Activated T-helper 9 cell treated with anti-CD3 and anti-CD28 coated beads, Interleukin-2, amount 50 U/mL, for 16 hours (primary cell): ENCODE measurements at places on chromosomes 5 and 9.
A peak's percentile ranks its signal among the peaks of the same experiment; 100 is the strongest.

DNA sequence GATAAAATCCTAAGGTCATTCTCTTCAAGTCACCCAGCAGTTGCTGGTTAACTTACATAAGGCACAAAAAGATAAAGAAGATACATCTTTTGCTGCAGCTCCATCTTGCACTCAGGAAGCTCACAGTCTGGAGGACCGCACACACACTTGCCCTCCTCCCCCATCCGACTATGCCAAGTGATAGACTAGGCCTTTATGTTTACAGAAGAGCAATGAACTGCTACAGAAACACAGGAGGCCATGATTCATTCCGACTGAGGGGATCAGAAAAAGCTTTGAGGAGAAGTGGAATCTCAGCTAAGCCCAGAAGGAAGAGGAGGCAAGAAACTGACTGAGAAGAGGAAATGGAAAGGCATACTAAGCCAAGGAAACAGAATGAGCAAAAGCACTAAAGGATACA is 17.4 kb downstream of the NRG2 start:
- no peak for DNase-seq

- DNase-seq: no peak
These were observed 155.5 kb downstream of the TENT4A start for GRCh38 chr5:6868575-6869215.

GRCh38 chr9:111178331-111179055 is 140.2 kb upstream of the LPAR1 start:
- DNase-seq: no peak

- no peak for DNase-seq
These were observed 1877.3 kb upstream of the ACO1 start for GRCh38 chr9:30507166-30507565.

DNA sequence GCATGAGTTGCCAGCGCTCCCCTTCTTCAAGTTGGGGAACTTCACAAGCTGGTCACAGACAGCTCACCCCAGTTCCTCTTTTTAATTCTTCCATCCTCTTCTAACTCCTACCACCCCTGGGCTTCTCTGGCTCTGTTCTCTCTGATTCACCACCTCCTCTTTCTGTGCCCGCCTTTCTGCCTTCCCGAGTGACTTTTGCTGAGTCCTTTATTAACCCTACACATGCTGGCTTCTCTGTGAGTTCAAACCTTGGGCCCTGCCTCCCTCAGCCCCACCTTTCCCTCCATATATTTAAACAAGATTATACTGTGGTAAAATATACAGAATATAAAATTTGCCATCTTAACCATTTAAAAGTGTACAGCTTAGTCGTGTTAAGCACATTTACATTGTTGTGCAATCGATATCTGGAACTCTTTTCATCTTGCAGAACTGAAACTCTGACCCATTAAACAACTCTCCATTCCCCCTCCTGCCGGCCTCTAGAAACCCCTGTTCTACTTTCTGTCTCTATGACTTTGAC is 32.0 kb downstream of the SLC46A2 start:
- no peak for DNase-seq

DNA sequence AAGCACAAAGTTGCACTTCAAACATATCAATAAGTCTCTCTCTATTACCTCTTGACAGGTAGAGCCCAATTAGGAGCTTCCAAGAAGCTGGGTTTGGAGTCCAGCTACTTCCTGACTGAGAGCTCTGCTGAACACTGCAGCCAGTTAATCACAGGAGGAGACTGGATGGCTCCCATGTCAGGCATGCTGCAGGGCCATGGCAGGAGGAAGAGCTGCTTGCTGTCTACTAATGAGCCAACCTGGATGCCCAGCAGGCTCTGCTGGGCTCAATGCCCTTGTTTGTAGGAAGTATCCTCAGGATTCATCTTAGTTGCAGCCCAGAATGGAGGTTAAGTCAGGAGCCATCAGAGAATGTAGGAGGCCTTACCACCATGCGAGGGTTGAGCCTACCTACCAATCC is 91.9 kb downstream of the TMEM215 start:
- DNase-seq: no peak

DNA sequence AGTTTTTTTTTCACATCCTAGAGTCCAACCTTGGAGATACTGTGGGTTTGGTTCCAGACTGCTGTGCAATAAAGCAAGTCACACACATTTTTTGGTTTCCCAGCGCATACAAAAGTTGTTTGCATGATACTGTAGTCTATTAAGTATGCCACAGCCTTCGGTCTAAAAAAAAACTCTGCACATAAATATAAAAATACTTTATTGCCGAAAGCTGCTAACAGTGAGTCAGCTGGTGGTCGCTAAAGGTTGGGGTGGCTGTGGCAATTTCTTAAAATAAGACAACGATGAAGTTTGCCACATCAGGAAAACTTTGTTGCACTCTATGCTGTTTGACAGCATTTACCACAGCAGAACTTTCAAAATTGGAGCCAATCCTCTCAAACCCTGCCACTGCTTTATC is 37.4 kb downstream of the UBQLN1 start:
- no peak for DNase-seq

DNA sequence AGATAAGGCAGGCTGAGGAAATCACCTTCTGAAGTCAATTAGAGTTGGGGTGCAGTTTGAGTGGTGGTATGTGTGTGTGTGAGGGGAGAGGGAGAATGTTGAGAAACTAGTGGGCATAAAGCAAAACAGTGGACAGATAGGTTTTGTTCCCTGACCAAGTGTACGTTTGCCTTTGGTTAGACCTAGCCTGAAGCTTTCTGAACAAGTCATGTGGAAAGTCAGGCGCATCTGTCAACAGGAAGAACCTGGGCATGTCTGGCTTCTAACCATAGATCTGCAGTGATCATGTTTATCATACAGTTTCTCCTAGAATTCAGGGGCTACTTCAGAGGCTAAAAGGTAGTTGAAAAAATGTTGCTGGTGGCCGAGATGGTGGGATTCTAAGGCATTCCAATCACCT is 143.2 kb upstream of the PCA3 start:
- DNase-seq: no peak

- DNase-seq: no peak
These were observed 76.8 kb upstream of the DAPK1 start for GRCh38 chr9:87420884-87421283.

GRCh38 chr5:131634666-131634995 is 398 bp downstream of the RAPGEF6 start:
- DNase-seq: peak; percentile 35

GRCh38 chr9:79007701-79008483 is 563.9 kb upstream of the TLE4 start:
- DNase-seq: no peak

DNA sequence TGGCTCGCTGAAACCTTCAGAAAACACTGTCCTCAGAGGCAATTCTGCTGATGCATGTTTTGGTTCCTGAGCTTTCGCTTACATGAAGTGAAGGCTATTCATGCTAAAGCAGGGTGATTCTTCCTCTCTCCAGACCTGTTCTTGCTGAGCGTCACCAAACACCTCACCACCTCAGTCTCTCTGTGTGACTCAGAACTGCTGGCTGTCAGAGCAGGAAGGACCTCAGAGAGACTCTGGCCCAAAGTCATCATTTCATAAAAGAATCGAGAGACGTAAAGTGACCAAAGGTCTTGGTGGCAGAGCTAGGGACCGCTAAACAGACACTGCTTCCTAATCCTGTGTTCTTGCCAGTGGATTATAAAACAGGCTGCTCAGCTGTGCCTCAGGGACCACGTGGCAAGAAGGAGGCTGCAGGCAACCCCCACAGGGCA is 73.8 kb downstream of the LHFPL2 start:
- DNase-seq: no peak

DNA sequence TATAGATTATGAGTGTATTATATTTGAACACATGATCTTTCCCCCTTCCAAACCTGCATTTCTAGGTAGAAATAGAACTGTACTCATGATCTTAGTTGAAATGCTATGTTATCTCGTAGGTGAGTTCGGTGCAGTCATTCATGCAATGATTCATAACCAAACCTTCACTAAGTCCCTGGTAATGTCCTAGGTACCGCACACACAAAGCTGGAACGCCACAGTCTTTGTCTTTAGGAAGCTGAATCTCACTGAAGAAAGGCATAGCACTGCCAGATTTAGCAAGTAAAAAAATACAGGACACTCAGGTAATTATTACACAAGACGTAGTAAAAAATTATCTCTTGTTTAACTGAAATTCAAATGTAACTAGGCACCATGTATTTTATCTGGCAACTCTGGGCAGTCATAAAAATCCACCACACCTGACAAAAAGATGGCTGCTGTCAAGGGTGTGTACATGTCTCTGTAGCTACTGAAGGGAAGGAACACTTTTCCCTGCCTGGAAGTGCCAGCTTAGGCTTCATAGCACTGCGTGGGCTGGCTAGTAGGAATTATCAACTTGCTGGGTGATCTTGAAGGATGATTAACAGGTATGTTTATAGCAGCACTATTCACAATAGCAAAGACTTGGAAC is 28.0 kb upstream of the TXN start:
- DNase-seq: no peak

- no peak for DNase-seq
These were observed 59.1 kb downstream of the TLR4 start for GRCh38 chr9:117763314-117763713.

DNA sequence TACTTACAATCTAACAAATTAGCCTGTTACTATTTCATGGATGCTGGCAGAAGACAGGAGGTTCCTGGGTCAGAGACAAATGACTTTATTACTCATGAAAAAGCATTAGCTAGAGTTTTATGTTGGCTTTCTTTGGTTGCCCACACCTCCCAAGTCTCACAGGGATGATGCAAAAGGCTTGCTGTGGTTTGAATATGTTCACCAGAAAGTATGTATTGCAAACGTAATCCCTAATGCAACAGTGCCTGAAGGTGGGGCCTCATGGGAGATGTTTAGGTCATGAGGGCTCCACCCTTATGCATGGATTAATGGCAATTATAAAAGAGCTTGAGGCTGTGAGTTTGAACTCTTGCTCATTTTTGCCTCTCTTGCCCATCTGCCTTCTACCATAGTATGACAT is 28.5 kb downstream of the DPYSL3 start:
- no peak for DNase-seq

GRCh38 chr5:154446195-154447088 is 645 bp downstream of the SAP30L start:
- DNase-seq: peak; percentile 24

DNA sequence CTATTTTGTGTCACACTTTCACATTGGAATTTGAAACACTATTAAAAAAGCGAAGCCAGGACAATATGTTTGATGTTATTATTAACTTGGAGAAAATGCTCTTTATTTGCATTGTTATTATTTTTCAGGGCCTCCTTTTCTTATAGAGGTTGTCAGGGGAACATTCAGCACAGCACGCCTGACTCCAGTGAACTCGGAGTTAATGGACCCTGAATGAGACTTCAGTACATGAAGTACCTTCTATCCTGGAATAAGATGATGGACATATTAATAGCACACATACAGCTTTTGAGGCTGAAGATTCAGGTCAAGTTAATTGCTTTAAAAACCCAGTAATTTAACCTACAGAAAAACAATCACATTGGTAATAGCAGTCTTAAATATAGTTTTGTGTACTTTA is 652.9 kb downstream of the SEMA5A start:
- DNase-seq: no peak

- DNase-seq: peak; percentile 24
These were observed 601 bp upstream of the FAF2 start for GRCh38 chr5:176447591-176447977.

- no peak for DNase-seq
These were observed 567.7 kb downstream of the MAT2B start for GRCh38 chr5:164073081-164073480.

GRCh38 chr5:83471405-83472212 is at the start of gene VCAN:
Gene VCAN (plus strand): TSS chr5:83471744. CDS start chr5:83483519, 11,775 bp downstream.
- no peak for DNase-seq

DNA sequence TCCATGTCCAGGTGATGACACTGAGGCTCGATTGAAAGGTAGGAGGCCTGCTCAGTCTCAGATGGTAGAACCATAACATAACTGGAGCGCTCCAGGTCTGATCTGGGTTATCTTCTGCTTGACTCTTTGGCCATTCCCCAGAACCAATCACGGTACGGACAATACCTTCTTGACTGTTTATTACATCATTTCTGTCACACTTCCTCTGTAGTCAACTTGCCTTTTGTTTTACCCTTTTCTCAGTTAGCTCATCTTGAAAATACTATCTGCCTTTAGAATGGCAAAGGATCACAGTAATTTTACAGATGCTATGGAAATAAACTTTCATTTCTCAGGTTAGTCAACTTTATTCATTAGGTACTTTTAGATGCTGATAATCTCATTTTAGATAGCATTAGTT is 22.4 kb downstream of the GLRA1 start:
- no peak for DNase-seq

- DNase-seq: no peak
These were observed at the start of gene LHX6 for GRCh38 chr9:122228568-122229484. Gene LHX6 (minus strand): TSS chr9:122228957. CDS start chr9:122228740, 217 bp downstream.

DNA sequence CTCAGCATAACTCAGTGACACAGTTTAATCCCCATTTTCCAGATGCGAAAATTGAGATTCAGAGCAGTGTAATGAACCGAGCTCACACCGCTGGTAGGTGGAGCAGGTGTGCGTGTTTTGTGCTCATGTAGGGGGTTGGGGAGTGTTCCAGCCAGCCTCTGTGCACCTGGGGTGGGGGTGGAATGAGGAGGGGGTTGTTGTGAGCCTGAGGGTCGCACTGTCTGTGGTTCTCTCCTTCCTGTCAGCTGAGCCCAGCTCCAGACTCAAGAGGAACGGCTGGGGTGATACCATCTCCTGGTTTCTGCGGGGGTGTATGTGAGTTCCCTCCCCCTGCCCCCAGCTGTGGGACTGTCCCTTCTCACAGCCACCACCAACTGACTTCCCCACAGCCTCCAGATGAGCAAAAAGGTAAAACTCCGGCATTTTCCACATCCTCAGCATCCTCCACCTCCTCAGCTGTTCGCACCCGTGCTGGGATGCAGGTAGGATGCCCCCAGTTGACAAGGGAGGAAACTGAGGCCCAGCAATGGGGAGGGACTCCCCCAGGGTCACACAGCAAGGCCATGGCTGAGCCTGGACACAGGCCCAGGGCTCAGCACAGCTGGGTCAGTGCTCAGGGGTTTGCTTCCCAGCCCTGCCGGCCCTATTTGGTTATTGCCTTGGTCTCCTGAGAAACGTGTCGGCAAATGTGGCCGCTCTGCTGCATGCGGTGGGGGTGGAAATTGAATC is 2.1 kb downstream of the SH2D3C start:
- DNase-seq: peak; percentile 63
